ENCODE measurements at places on chromosomes 1 and 21.

- peak; percentile 75 for DNase-seq
Measured at GRCh38 chr1:195604287-195604686, 1004.0 kb downstream of the KCNT2 start.

GRCh38 chr1:228735871-228736586 is 750 bp downstream of the RHOU start:
- no peak for DNase-seq

DNA sequence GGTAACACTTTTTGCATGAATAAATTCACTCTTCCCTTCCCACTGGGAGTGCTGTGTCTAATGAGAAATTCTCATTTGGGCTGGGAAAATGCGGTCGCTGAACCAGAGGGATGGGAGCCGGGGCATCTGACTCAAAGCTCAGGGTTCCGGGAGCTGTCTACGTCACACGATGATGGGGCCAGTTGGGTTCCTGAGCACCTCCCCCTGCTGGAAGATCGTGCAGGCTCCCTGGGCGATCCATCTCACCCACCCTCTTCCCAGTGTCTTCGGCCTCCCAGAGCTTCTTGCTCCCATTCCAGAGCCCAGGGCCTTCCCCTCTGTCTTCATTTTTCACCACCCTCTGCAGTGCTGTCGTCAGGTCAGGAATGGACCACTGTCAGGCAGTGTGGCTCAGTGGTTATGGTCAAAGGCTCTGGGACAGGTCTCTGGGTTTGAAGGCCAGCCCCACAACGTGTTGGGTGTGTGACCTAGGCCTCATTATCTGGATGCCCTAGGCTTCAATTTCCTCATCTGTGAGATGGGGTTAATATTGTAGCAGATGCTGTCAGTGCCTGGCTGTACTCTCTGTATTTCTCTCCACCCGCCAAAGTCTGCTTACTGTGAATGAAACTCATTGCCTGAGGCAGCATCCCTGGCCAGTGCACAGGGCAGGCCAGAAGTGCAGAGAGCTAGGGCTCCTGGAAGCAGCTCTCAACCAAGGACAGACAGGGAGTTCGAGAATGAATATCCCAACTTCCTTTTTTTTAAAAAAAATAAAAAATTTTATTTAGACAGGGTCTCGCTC is 31.8 kb downstream of the IGSF21 start:
- DNase-seq, result no peak

- DNase-seq, result peak; percentile 69
Measured at GRCh38 chr21:29238053-29238966, 60.4 kb upstream of the BACH1 start.

- DNase-seq, result no peak
Measured at GRCh38 chr1:64849942-64850341, 105.1 kb downstream of the RAVER2 start.

DNA sequence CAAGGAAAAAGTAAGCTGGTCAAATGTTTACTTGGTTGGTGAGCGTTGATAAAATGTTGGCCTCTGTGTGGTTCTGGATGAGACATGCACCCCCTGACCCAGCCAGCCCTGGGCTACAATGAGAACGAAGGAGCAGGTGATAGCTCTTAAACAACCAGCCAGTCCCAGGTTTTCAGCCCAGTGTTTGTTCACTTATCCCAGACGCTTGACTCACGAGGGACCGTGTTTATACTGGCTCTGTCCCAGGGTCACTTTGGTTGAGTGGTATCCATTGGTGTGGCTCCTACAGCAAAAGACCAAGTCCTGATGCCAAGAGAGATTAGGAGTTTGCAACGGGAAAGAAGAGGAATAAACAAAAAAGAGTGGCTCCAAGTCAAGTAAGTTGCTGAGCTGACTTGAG is 86.9 kb downstream of the KCNJ15 start:
- DNase-seq, result no peak

- no peak for DNase-seq
Measured at GRCh38 chr1:92749024-92749634, 35.8 kb downstream of the EVI5 start.

DNA sequence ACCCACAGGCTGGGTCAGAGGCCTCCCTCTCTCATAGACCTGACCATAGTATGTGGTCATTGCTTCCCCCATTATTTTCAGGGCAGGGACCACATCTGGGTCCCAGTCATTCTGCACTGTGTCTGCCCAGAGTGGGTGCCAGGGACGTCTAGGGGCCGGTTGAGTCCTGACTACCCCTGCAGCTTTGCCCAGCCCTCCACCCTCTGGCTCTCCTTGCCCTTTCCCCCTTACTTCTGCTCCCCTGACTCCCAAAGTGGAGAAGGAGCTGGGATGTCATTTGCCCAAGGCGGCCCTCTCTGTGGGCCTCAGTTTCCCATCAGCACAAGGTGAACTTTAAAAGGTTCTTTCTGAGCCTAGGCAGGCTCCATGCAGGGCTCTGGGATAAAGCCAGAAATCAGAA is 4.3 kb upstream of the TTC22 start:
- DNase-seq, result no peak

GRCh38 chr1:84301785-84302385 is 377 bp downstream of the SAMD13 start:
- no peak for DNase-seq

DNA sequence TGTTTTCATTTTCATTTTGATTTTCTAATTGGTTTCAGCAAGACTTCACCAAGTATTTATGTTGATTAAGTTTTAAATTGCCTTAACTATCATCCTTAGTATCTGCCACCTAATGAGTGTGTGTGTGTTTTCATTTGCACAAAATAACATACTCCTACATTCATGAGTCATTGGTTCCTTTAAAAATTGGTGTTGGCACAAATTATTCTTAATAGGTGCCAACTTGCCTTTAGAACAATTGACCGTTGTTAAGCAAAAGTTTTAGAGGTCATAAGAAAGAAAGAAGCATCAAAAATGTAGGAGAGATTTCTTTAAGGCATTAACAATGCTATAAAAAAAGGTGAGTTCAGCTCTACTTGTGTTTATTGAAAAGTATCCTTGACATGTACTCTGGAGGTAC is 77.5 kb downstream of the FNBP1L start:
- DNase-seq, result no peak

DNA sequence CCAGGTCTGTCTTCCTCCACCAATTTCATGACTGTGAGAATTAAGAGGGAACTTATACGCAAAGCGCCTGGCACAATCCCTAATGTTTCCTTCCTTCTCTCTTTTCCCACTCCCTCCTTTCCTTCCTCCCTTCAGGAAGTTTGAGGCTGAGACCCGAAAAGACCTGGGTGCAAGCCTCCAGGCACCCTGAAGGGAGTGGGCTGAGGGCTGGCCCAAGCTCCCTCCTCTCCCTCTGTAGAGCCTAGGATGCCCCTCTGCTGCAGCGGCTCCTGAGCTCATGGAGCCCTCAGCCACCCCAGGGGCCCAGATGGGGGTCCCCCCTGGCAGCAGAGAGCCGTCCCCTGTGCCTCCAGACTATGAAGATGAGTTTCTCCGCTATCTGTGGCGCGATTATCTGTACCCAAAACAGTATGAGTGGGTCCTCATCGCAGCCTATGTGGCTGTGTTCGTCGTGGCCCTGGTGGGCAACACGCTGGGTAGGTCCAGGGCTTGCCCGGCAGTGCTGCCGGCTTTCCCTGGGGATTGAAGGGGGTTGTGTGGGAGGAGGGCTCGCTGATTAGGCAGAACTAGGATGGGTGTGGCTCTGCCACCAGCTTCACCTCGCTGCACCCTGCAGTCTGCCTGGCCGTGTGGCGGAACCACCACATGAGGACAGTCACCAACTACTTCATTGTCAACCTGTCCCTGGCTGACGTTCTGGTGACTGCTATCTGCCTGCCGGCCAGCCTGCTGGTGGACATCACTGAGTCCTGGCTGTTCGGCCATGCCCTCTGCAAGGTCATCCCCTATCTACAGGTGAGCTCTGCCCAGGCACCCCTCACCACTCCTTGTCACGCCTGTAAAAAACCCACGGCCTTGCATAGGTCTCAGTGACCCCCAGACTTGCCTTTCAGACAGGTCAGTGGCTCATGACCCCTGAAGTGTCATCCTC is 1.7 kb downstream of the HCRTR1 start:
- no peak for DNase-seq

DNA sequence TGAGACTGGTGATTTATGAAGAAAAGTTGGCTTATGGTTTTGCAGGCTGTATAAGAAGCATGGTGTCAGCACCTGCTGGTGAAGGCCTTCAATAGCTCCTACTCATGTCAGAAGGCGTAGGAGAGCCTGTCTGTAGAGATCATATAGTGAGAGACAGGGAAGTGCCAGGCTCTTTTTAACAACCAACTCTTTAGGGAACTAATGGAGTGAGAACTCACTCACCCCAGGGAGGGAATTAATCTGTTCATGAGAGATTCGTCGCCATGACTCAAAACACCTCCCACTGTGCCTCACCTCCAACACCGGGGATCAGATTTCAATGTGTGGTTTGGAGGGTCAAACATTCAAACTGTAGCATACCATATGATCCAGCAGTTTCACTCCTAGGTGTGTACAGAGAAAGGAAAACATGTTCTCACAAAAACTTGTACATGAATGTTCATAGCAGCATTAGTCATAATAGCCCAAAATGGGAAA is 72.6 kb downstream of the TTC3 start:
- DNase-seq, result no peak

DNA sequence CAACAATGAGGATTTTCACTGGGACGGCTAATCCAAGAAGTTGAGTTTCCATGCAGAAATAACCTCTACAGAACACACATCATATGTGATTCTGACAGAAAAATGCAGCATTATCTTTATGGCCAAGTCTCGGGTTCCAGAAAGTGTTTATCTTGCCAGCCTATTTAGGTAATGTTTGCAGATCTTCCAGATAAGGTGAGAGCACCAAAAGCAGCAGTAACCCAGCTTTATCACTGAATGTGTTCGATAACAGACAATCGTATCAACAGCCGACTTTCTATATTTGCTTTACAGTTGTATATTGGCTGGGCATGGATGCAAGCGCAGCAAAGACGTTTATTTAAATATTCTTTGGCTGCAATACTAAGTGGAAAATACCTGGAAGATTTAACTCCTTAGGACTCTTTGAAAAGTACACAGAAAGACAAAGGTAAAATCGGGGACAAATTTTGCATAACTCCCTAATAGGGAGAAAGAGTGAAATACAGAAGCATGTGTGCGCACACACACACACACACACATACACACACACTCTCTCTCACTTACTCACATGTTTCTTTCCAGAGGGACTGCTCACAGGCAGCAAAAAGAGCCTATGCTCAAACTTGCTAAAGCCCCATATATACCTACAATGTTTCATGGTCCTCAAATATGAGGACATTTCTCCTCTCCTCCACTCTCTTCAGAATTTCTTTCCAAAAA is 3.0 kb upstream of the CTSK start:
- no peak for DNase-seq

- DNase-seq, result no peak
Measured at GRCh38 chr1:43067977-43068751, 103.9 kb downstream of the EBNA1BP2 start.

DNA sequence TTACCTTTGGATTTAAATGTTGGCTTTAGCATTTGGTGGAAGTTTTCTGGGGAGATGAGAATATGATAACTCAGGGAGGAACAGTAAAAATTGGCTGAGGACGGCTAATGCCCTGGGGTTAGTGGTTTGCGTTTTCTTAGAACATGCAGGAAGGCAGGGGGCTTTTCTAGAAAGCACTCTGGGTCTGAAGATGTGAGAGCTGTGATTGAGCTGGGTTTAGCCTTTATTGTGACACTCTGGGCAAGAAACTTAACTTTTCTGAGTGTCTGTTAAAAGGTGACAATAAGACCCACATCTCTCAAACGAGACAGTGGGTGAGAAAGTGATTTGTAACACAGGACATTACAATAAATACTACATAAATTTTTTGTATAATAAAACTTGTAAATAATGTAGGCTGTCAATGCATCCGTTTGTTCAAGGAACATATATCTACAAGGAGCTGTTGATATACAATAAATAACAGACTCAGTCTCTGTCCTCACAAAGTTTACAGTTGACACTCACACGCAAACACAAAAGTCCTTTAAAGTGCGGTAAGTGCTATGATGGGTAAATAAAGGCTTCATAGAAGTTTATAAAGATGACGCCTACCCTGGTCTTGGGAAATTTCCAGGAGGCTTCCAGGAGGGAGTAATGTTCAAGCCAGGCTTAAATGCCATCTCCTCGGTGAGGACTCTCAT is 49.5 kb upstream of the MRPS6 start:
- no peak for DNase-seq

- no peak for DNase-seq
Measured at GRCh38 chr1:239785576-239785975, 306.1 kb upstream of the FMN2 start.

GRCh38 chr1:185850366-185850765 is 116.2 kb downstream of the HMCN1 start:
- DNase-seq, result no peak

GRCh38 chr1:72568113-72568512 is 285.8 kb upstream of the NEGR1 start:
- DNase-seq, result no peak

DNA sequence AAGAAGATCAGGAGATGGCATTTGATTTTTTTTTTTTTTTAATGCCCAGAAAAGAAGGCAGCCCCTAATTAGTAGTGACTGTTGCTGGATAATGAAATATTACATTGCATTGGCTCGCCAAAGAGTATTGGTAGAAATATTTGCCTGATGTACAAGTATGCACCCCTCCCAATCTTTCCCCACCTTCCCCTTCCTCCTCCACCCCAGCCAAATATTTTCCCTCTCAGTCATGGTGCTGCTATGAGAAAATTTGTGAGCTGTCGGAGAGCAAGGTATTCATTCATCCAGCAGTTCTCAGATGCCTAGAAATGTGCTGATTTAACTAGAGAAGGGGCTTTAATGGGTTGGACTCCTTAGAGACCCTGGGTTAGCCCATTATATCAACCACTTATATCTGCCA is 50.5 kb upstream of the IKBKE start:
- DNase-seq, result peak; percentile 46

DNA sequence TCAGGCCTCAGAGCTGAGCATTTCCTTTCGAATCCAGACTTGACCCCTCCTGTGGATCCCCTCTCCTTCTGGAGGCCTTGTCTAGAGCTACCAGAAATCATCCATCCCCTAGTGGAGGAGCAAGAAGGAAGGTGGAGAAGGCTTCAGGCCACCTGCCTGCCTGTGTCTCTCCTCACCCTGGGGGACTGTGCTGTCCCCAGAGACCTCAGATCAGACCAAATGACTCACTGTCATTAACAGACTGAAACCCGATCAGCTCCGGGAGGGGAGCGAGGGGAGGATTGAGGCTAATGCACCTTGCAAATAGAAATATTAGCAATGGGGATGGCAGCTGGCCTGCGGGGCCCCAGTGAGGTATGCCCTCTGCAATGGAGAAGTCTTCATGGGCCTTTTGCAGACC is 2.1 kb downstream of the MYBPH start:
- DNase-seq, result no peak

- no peak for DNase-seq
Measured at GRCh38 chr1:53107090-53107489, 35.3 kb downstream of the SLC1A7 start.

GRCh38 chr1:209490013-209490412 is 93.5 kb upstream of the CAMK1G start:
- DNase-seq, result no peak

GRCh38 chr1:165988817-165989216 is 161.4 kb downstream of the UCK2 start:
- no peak for DNase-seq

Measured in fibroblast of skin of left biceps (primary cell).